ENCODE measurements at places on chromosomes 6 and 20.

DNA sequence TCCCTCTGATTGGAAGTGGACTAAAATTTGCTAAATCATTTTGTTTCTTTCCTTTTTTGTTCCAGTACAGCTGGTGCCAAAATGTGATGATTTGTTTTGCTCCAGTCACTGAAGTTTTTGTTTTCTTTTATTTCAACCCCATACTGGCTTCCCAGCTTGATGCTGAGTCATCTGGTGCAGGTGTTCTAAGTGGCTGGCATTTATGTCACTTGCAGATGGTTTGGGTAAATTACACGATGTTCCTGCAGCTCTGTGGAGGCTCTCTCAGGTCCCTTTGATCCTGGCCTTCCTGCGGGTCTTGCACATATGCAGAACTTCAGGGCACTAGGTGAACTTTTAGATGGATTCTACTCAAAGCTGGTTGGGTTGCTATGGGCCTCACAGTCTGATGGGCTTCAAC is 577.7 kb downstream of the HAO1 start:
- no peak for DNase-seq

- DNase-seq = no peak
Observed at GRCh38 chr6:38284802-38285394, 354.8 kb downstream of the BTBD9 start.

DNA sequence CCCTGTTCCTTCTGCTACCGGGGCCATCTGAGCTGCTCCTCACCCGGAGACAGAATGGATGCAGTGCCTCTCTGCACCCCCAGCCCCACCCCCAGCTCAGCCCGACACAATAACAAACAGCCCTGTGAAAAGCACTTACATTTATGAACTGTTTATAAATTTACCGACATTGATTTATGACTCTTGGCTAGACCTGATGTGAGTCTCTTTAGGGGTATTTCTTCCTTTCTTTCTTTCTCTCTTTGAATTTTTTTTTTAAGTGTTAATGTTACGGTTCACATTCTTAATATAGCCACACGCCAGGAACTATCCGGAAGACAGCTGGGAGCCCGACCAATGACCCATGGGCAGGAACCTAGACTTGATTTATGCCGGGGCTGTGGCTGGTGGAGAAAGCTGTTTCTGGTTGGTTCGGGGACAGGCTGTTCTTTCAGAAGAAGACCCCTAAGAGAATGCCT is 266.3 kb downstream of the CDC5L start:
- no peak for DNase-seq

GRCh38 chr6:15553031-15553430 is 109.8 kb downstream of the DTNBP1 start:
- no peak for DNase-seq

DNA sequence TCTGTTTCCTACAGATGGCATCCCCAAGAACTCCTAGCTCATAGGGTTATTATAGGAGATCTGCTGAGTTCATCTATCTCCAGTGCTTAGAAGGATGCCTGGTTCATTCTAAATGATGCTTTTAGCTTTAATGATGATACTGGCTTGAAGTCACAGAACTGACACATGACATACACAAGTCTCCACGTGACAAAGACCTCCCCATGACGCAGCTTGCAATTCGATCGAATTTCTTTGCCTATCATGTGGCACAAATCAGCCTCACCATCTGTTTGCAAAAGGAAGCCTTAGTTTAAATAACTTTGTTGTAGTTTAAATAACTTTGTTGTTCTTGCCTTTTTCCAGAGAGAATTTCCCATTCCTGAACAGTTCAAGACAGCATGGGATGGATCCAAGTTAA is 44.1 kb upstream of the FAM8A1 start:
- no peak for DNase-seq

DNA sequence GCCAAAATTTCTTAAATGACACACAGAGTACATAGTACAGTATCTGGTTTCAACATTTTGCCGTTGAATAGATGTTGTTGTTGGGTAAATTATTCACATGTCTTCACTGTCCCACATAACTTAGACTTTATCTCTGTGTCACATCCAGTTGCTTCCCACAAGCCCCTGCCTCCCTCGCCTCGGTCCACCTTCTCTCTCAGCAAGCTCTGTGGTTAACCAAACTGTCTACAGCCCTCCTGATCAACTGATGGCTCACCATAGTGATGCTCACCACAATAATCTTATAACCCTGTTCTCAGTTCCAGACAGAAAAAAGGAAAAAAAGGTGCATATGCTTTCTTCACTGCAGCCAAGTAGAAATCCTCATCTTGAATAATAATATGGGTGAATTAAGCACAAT is 23.0 kb downstream of the IL17F start:
- DNase-seq = no peak

DNA sequence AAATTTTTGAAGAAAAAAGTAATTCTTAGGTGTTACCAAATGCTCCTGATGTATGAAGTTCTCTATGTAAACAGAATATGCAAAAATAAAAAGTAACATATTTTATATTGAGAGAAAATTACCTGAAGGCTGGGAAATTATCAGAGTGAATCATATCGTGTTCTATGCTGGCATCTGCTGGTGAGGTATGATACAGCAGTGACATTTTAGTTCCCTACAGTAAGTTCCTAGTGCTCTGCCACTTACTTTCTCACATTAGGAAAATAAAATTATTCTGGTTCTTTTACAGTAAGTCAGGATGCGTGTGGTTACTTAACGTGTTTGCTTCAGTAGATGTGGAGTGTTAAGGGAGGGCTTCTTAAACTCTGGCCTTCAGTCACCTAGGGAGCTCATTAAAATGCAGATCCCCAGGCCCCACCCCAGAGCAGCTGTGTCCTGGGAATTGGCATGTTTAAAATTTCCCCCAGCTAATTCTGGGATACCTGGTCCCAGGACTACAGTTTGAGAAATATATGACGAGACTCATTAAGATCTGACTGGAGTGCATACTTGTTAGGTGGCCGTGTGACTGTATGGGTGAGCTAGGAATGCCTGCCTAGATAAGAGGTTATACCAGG is 3.2 kb downstream of the ACTR5 start:
- peak; percentile 3 for DNase-seq

DNA sequence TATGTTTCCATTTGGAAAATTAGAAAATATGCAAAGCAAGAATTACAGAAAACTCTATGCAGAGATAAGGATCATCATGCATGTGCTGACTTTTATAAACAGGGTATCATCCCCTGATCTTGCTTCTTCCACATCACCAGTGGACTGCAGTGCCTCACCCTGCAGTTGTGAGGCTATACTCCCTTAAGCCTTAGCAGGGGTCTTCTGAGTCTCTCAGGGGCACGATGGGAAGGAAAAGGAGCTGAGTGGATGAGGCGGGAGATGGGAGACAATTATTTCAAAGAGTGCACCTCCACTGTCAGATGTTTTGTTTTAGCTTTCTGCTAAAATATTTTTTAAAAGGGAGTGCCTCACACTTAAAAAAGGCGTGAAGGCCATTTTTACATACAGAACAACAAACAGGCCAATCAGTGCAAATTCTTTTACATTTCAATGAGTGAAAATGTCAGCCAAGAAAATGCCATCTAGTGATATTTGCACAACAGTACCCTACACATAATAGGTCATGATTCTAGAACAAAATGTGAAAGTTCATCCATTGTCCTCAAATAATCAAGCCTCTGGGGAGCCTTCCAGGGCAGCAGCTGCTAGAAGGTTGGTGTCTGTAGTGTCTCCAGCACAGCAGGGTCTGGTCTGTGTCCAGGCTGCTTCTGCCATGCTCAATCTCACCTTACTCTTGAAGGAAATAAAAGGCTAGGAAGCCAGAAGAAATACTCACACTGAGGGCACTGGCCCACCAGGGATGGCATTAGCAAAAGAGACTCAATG is 13.2 kb upstream of the SERPINB9 start:
- DNase-seq = no peak

GRCh38 chr6:69631552-69632346 is 165.1 kb downstream of the LMBRD1 start:
- no peak for DNase-seq

DNA sequence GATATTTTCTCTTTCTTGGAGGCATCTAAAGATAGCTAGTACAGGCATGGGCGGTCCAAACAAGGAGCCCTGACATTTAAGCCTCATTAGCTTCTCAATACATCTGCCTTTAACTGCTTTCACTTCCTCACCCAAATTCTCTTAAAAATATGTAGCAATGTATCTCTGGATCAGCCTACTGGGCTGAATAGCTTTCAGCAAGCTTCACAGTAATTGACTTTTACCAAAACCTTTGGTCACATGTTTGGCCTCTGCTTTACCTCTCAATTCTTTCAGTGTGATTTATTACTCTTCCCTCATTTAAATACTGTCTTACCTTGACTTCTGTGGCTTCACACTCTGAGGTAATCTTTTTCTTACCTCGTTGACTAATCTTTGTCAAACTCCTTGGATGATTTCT is 1618.1 kb downstream of the GRIK2 start:
- DNase-seq = no peak

GRCh38 chr6:5936631-5937030 is 70.1 kb downstream of the NRN1 start:
- no peak for DNase-seq

GRCh38 chr6:31575335-31575901 is at the start of gene TNF:
TSS of gene TNF (plus strand) at chr6:31575565. CDS start at chr6:31575742, 177 bp downstream.
- peak; percentile 80 for DNase-seq

GRCh38 chr6:108441141-108441540 is 119.6 kb upstream of the FOXO3 start:
- DNase-seq = no peak

GRCh38 chr6:55617272-55617671 is 38.3 kb upstream of the HMGCLL1 start:
- no peak for DNase-seq

DNA sequence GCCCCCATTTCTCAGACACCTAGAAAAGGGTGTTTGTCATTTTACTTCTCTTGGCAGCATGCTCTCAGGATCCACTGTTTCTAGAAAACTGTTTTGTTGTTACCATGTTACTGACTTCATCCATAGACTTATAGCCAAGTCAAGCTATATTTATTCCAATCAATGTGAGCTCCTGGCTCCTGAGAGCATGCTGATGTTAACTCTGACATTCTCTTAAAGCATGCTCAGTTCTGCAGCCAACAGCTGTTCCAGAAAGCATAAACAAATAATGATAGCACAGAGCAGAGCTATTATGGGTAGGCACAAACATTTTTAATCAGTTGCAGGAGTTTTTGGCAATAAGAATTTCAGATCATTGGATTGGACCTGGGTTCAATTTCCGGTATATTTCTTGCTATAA is 92.4 kb upstream of the CEP85L start:
- DNase-seq = no peak

DNA sequence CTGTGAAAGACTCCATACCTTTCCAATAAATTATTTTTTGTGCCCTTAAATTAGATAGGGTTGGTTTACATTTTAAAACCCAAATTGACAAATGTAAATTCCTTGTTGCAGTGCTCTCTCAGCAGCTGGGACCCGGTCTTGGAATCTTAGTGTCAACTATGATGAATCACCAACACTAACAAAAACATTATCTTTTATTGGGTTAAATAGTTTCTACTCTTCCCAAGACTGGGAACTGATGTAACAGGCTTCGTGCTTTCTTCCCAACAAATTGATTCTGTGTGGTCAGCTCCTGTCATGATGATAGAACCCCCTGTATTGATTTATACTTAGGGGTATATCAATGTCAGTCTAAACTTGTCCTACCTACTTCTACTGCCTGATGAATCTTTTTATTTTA is 23.2 kb upstream of the AHI1 start:
- no peak for DNase-seq

DNA sequence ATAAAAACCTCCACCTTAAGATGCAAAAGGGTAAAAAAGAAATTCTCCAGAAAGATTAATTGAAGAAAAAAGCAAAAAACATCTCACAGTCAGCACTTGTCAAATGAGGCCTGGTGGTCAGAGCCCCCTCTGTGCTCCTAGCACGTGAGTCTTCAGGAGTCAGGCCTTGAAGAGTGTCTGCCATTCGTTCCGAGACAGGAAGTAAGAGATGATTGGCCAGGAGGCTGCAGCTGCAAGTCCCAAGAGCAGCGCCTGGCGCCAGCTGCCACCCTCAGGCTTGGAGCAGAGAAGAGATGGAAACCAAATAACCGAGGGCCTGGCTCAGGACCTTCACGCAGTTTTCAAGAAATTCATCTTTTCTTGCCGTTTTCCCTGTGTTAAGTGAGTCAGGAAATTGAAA is 65.0 kb downstream of the FAM120B start:
- no peak for DNase-seq

GRCh38 chr6:147007441-147007840 is 196.8 kb upstream of the STXBP5 start:
- DNase-seq = no peak

DNA sequence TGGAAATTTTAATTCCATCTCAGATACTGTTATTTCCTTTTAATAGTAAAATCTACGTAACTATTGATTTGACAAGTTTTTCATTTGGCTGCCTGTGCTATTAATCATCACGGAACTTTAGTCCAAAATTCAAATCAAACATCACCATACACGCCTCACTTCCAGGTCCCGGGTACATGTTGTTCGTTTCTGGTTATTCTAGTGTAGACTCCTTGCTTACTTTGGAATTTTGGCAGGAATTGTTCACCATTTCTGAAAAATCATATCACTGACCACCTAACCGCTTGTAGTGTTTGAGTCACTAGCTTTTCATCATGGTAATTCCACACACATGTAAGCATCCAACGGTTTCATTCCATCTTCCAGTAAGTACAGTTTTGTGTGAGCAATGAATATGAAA is 98.0 kb upstream of the NHSL1 start:
- DNase-seq = no peak

DNA sequence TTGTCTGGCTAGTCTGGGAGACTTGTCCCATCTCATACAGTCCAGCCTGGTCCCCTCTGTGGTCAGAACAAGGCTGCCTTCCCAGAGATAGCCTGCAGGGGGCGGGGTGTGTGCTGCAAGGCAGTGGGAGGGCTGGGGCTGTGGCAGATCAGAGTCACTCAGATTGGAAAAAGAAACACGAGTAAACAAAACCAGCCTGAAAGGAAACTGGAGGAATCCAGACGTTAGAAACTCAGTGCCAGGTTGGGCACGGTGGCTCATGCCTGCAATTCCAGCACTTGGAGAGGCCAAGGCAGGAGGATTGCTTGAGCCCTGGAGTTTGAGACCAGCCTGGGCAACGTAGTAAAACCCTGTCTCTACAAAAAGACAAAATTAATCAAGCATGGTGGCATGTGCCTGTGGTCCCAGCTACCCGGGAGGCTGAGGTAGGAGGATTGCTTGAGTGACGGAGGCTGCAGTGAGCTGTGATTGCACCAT is 20.2 kb downstream of the LEMD2 start:
- peak; percentile 74 for DNase-seq

Data from stimulated activated CD4-positive, alpha-beta T cell treated with anti-CD3 and anti-CD28 coated beads, Interleukin-12 subunit alpha, Interleukin-12 subunit beta, amount 100 ng/mL, for 4 hours (primary cell).